Left renal cortex interstitium (tissue), 4 donors: ENCODE measurements at places on chromosomes 7 and 10. TPM values are rescaled to one million over a fixed set of nuclear protein-coding genes. Genes with fewer than 3 reads are reported as not detected.

DNA sequence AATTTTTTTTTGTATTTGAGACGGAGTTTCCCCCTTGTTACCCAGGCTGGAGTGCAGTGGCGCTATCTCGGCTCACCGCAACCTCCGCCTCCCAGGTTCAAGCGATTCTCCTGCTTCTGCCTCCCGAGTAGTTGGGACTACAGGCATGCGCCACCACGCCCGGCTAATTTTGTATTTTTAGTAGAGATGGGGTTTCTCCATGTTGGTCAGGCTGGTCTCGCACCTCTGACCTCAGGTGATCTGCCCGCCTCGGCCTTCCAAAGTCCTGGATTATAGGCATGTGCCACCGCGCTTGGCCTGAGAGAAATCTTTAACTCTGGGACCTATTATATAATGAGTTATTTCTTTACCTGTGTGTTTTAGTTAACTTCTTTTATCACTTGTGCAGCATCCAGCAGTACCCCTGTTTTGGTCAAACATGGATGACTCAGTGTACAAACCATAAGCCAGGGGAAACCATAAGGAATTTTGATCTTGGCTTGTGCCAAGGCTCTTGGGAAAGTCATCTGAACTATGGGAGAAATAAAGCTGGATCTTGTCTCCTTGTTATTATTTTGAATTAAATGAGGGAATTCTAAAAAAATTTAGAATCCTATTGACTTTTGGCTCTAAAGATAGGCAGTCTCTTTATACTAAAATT, 23.6 kb upstream of the ZRANB1 start:
- DNase-seq = no peak

DNA sequence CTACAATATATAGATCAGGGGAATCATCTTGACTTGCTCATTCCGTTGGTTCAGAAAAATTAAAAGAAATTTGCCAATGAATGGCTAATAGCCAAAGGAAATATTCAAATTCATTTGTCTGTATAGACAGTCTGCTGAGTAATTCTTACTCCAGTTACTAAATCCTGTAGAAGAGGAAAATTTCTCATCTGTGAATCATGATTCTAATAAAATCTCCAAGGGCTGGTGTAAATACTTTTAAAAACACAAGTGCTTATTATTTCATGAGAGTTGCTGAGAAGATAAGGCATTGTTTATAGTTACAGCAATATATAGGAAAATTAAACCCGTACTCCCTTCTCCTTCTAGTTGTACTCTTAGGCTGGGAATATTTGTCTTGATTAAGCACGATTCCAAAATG, 53.0 kb downstream of the WNT2 start:
- no peak for DNase-seq

DNA sequence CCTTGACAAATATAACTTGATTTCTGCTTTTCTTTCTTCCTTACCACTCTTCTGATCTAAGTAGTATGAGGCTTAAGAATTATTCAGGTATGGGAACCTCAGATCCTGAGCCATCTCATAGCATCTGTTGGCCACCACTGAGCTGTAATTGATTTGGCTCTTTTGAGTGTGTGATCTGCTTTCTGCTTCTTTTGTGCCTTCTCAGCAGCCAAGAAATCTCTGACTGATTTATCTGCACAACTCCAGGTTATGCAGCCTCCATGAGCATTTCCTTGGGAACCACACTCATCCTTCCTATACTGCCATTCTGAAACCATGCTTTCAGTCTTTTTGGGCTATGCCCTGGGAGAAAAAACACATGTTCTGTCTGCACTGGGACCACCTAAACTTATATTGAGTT, 178.0 kb upstream of the FAM3C start:
- no peak for DNase-seq

DNA sequence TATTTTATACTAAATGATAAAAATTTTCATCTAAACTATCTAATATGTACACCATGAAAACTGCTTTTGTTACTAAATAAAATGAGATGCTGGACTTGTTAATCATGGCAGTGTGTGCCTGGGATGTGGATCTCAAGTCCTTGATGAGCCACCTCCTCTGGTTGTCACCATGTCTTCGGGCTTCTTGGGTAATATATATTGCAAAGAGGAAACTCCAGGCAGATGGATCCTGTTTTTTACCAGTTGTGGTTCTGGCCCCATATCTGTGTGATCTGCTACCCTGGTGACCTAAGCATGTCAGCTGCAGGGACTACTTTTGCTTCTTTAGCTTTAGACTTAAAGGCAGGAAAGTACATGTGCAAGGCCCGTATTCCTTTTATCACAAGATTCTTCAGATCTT, 46.2 kb downstream of the TMEM60 start:
- no peak for DNase-seq

- DNase-seq = no peak
Measured at GRCh38 chr10:12757351-12757750, 244.2 kb downstream of the CCDC3 start.

DNA sequence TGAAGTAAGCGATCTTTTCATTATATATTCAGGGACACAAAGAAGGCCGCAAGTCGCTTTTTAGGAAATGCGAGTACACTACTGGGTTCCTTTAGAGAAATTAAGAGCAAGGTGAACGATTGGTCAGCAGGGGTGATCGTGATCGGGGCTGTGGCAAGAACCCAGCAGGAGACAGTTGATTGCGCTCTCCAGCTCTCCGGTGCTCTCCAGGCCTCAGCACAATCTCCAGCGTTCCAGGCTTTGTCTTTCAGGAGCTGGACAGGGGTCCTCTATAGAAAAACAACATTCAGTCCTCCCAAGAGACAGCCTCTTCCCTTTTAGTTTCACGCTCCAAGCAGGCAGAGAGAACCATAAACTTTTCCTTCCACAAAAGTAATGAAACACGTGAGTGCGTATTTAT, 170.5 kb upstream of the KLF6 start:
- no peak for DNase-seq

Gene TMEM273
- 3.0 TPM for polyA plus RNA-seq

Gene PRKCQ
- 17.1 TPM for polyA plus RNA-seq

Gene FKBP6
- polyA plus RNA-seq = 0.90 TPM

Gene CPVL
- polyA plus RNA-seq = 74.9 TPM
